ENCODE measurements at places on chromosomes 5 and 9. TPM values are rescaled to one million over a fixed set of nuclear protein-coding genes. Genes with fewer than 3 reads are reported as not detected.

Gene NEUROG1
- not detected for total RNA-seq

Gene SOHLH1
- total RNA-seq = not detected

Gene OR1Q1
- total RNA-seq = not detected

Gene MARCOL
- total RNA-seq = not detected

Gene NREP
- 160 TPM for total RNA-seq

Gene PHYHD1
- 20.0 TPM for total RNA-seq

Gene HTR4
- total RNA-seq = not detected

Gene OTP
- not detected for total RNA-seq

Gene SLC22A4
- total RNA-seq = 0.50 TPM

Gene SPOCK1
- 13.2 TPM for total RNA-seq

Gene IFNA2
- not detected for total RNA-seq

Gene ADAMTS2
- total RNA-seq = 9.0 TPM

Gene AGXT2
- total RNA-seq = not detected

- DNase-seq = no peak
These were observed 1.1 kb downstream of the CNOT6 start for GRCh38 chr5:180495292-180495691.

- no peak for DNase-seq
These were observed 41.9 kb upstream of the GLRX start for GRCh38 chr5:95864456-95864855.

DNA sequence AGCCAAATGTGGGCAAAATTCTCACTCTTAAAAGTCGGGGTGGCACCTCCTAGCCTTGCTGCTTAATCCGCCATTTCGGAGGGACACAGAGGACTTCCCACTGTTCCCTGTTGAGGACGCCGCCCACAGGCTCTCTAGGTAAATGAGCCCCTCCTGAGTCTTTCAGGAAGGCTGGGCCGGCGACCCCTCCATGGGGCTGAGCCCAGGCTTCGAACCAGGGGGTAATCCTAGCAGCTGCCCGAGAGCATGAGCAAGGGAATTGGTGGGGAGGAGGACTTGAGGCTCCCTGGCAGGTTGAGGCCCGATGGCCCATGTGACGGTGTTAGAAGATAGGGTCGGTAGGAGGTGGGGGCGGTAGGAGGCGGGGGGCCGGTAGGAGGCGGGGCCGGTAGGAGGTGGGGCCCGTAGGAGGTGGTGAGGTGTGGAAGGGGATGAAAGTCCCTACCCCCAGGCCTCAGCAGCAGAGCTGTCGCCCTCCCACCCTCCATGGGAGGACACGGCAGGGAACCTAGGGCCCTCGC, 17.1 kb downstream of the SLC12A7 start:
- no peak for DNase-seq

- no peak for DNase-seq
These were observed 26.8 kb upstream of the SLC12A7 start for GRCh38 chr5:1138445-1139245.

- DNase-seq = no peak
These were observed 348.1 kb upstream of the SGCD start for GRCh38 chr5:155978850-155979249.

- no peak for DNase-seq
These were observed 5.1 kb upstream of the RAB14 start for GRCh38 chr9:121206516-121207370.

DNA sequence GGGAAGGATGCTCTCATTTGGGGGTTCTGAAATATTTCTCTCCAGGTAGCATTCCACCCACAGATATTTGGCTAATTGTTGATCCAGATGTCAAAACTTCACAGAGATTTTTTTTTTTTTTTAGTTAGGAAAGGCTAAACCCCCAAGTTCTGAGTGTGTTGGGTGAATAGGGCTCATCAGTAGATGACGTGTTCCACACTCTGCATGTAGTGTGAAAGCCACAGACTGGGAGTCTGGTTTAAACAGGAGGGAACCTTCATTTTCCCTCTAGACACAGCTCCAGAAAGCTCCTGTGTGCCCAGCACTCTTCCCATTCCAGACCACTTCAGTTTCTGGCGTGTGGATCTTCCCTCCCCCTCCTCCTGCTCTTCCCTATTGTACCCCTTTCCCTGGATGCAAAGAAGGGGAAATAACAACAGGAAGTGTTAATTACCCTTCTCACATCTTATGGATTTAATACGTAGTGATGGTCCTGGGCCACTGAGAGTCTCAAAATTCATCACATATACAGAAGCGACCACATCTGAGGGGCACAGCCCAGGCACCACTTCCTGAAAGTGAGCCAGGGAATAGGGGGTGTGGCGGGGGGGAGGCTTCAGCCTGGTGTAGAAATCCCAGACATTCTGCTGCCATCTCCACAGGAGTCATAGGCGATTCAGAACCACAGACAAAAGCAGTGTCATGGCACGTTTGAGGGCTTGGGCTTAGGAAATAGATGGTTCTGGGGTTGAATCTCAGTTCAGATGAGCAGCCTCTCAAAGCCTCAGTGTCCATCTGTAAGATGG, 65.1 kb downstream of the DAP start:
- DNase-seq = no peak

GRCh38 chr5:135441350-135441831, 5.8 kb downstream of the DCANP1 start:
- no peak for DNase-seq

DNA sequence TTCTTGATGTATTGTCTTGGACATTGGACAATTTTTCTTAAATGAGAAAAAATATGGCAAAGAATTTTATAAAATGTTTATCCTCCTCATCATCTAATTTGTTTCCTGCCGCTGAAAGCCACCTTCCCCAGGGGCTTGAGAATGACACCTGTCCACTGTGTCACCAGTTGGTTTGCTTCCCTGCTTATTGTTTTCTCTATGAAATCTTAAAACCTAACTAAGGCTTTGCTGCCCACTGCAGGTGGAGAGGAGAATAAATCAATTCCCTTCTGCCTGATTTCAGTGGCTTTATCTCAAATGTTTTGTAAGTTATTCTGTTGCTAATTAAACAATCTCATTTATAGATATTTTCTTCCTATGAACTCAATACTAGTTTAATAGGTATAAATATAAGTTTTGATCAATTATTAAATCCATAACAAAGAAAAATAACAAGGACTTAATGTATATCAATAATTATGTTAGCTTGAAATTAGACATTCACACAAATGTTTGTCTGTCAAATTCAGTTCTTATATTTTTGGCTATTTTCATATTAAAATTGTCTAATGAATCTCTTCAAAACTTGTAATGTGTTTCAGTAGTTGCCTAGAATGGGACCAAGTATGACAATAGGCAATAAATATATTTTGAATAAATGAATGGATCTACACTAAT, 822.5 kb downstream of the PTPRD start:
- peak; percentile 26 for DNase-seq

GRCh38 chr5:90307782-90308181, 101.8 kb downstream of the CETN3 start:
- DNase-seq = no peak

GRCh38 chr5:174675110-174675509, 49.3 kb upstream of the MSX2 start:
- DNase-seq = no peak

GRCh38 chr5:168153263-168153875, 138.1 kb upstream of the WWC1 start:
- DNase-seq = no peak

DNA sequence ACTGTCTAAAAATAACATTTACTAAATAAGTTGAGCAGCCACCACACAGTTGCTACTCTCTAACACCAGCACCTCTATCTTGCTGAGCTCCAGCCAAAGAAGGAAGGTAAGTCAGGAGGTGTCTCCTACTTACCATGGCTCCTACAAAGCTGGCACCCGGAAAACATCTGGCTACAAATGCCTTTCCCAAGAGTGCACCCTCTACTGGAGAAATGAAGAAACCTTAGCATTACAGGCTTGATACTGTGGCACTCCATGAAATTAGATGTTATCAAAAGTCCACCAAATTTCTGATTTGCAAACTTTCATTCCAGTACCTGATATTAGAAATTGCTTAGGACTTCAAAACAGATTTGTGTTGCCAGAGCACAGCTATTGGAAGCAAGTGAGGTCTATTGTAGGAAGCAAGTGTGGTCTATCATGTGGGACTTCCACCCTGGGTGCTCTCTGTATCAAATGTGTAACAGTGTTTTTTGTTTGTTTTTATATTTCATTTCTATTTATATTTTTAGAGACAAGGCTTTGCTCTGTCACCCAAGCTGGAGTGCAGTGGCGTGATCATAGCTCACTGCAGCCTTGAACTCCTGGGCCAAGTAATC, 25.7 kb upstream of the RFK start:
- no peak for DNase-seq

- peak; percentile 48 for DNase-seq
These were observed 2.0 kb downstream of the CD74 start for GRCh38 chr5:150410524-150411244.

- DNase-seq = no peak
These were observed 11.8 kb upstream of the APBA1 start for GRCh38 chr9:69683927-69684326.

DNA sequence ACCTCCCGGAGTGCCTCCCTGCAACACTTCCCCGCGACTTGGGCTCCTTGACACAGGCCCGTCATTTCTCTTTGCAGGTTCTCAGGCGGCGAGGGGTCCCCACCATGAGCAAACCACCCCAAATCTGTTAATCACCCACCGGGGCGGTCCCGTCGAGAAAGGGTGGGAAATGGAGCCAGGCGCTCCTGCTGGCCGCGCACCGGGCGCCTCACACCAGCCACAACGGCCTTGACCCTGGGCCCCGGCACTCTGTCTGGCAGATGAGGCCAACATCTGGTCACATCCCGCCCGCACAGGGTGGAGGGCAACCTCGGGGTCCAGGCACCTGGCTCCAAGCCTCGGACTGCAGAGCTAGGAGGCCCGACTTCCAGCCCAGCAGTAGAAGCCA, 776 bp upstream of the TERT start:
- no peak for DNase-seq

GRCh38 chr5:1719860-1720259, 79.8 kb downstream of the MRPL36 start:
- DNase-seq = no peak

- DNase-seq = no peak
These were observed 214.3 kb upstream of the SEMA6A start for GRCh38 chr5:116788851-116789403.

GRCh38 chr5:9347541-9348295, 198.2 kb downstream of the SEMA5A start:
- no peak for DNase-seq

- DNase-seq = no peak
These were observed 73.2 kb downstream of the AOPEP start for GRCh38 chr9:94799578-94800264.

- peak; percentile 85 for DNase-seq
These were observed 4.1 kb upstream of the DNAJB5 start for GRCh38 chr9:34985311-34985899.

DNA sequence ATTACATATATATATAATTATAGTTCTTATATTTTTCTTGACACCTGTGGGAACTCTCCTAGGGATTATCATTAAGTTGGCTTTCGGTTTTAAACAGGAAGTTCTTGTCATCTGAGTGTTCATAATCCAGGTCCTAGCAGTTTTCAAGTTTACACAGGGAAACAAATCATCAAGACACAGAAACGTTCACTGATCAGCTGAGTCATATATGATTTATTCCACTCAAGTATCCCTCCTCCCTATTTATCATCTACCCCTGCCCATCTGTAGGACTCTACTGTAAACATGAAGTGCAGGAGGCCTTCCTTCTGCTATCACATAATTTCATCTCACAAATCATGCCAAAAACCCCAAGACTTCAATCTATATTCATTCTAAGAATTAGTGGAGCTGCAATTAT, 6.3 kb downstream of the SLC25A51 start:
- no peak for DNase-seq

GRCh38 chr5:107739661-107740060, 68.9 kb upstream of the EFNA5 start:
- DNase-seq = no peak

DNA sequence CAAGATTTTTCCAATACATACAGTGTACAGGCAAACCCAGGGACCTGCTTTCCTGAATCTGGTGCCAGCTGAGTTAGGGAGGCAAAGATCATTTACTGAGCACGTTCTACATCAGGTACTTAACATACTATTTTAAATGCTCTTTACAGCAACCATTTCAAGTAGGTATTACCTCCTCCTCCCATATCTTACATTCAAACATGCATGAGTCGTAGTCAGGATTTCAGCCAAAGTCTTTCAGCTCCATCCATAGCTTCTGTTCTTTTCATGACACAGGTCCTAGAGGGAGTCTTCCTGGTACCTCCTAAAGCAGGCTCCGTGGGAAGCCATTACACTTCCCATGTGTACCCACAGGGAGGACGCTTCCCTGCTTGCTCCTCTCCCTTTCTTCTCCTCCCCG, 11.7 kb downstream of the KCNV2 start:
- DNase-seq = no peak

DNA sequence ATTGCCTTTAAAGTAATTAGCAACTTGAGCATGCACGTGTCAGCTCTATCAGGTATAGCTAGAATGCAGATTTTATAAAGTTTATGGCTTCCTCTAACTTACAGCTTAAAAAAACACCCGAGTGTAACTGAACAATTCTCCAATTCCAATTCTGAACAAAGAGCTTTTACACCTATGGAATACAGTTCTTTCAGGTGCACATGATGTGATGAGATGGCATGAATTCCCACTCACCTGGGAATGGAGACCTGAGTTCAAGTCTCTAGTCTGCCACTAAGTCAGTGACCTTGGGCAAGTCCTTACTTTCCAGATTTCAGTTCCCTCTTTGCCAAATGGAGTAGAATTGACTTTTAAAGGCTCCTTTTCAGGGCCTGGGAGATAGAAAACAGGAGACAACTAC, 1.8 kb downstream of the ZFAND5 start:
- DNase-seq = no peak

- no peak for DNase-seq
These were observed 63.7 kb upstream of the PRLR start for GRCh38 chr5:35294017-35294416.

GRCh38 chr5:6705088-6705487, 8.1 kb upstream of the TENT4A start:
- DNase-seq = no peak

DNA sequence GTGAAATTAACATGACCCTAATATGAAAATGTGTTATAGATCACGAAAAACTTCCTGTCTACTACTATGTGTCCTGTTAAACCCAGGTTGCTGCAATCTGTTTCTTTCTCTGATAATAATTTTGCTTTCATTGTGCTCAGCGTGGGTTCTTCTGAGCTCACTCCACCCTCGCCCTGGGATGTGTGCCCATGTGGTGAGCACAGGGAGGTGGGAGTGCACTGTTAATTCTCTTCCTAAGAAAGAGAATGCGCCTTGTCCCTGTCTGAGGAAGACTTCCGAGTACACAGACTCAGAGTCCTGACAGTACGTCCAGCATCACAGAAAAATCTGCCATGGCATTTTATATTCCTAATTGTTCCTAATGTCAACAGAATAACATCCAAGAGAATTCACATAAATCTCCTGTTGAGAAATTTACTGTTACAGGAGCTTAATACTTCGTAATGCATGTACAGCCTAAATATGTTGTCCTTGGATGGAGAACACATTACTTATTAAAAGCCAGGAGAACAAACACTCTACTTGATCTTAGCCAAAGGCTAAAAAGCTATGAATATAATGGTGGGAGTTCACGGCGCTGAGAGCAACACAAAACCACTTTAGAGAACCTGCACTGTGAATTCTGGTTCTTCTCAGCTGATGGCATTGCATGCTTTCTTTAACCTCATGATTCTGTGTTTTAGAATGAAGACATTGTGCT, 102.6 kb downstream of the PDE4D start:
- no peak for DNase-seq

Measured in WTC11 (cell line).